Tibial nerve (tissue), 4 donors: ENCODE measurements at places on chromosomes 16 and 17.

DNA sequence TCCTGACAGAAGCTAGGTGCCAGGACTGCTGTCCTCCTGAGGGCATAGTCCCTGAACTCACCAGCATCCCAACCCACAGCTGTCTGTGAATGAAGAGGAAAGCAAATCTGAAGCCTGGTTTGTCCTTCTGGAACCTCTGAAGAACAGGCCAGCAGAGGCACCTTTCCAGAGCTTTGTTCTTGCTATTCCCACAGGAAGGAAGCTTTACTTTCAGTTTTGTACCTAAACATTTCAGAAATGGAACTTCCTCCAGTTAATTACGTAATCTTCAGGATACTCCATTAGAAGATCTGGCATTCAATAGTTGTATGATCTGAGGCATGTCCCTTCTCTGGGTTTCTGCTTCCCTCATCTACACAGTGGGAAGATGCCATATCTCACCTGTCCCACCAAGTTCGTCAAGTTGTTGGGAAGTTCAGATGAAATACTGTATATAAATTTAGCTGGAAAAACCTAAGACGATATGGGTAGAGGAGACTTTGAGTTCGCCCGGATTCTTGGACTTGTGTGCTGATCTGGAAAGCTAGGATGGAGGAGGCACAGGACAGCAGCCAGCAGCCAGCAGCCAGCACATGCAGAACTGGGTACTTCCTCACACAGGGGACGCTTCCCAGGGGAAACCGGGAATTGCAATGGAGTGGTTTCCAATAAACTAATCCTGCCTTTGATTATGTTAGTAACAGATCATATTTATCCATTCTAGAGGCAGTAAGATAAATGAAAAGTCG lies 22.4 kb downstream of the NXPH3 start:
- no peak for DNase-seq

DNA sequence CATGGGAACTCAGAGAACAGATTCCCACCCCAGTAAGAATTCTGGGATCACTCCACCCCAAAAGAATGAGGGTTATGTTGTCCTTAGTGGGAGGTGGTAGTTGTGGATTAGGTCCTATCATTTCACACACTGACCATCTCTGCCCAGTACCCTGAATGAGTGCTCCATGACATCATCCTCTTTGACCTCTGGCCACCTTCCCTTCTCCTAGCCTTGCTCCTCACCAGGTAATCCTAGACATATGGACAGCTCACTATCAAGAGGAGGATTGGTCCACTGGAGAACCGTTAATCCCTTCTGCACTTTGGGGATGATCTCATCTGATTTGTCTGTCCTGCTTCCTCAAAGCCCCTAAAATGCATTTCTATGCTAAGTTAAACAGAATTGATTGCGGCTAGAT lies 538.2 kb upstream of the HSBP1 start:
- DNase-seq, result no peak

DNA sequence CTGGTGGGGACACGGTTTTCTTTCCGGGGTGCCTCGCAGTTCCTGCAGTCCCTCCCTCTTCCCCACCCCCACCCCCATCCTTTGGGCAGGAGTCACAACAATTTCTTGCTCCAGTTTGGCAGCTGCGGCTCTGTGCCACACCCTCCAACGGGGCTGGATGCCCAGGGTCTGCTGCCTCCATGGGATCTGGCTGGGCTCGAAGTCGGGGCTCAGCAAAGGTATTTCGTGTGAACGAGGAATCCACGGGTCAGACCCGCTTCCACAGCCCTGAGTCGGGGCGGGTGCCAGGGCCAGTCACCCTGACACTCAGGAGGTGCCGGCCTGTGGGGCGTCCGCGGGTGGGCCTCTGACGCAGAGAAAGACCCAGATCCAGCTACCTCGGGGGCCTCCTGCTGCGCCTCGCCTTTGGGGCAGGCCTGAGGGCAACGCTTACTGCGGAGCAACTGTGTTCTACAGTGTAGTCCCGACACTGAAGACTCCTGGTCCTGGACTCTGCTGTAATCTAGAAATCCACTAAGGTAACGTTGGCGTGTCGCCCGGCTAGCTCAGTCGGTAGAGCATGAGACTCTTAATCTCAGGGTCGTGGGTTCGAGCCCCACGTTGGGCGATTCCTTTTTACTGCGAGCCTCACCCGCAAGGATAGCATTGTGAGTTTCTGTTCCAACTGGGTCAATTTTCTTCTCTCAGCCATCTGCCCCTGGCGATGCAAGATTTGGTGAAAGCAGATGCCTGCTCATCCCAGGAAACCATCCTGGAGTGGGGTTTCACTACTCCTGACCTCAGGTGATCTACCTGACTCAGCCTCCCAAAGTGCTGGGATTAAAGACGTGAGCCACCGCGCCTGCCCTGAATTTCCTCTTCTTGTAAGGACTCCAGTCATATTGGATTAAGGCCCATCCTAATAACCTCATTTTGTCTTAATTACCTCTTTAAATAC lies 12.6 kb upstream of the OR1F1 start:
- DNase-seq, result no peak

DNA sequence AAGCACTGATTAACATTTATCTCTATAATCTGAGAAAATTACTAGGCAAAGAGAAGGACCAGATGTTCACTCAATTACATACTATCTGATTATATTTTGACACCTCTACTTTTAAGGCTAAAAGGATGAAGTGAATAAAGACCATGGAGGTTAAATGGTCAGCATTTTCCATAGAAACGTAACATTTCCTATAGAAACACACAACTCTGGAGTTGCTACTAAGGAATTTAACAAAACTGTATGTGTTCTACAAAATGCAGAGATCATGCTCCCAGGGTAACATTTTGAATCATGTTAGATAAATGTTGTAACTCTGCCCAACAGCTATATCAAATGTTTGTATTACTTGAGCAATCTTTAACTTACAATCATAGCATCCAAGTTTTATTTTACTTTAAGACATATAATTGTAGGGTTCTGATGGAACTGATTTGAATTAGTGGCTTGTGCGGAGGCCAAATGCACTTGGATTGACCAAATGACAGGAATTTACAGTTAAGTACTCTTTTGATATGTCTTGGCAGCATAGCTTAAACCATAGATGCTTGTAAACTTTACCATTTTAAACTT lies 97.7 kb downstream of the RPGRIP1L start:
- DNase-seq, result no peak

- no peak for DNase-seq
Measured at GRCh38 chr17:13996748-13997147, 72.6 kb upstream of the COX10 start.

DNA sequence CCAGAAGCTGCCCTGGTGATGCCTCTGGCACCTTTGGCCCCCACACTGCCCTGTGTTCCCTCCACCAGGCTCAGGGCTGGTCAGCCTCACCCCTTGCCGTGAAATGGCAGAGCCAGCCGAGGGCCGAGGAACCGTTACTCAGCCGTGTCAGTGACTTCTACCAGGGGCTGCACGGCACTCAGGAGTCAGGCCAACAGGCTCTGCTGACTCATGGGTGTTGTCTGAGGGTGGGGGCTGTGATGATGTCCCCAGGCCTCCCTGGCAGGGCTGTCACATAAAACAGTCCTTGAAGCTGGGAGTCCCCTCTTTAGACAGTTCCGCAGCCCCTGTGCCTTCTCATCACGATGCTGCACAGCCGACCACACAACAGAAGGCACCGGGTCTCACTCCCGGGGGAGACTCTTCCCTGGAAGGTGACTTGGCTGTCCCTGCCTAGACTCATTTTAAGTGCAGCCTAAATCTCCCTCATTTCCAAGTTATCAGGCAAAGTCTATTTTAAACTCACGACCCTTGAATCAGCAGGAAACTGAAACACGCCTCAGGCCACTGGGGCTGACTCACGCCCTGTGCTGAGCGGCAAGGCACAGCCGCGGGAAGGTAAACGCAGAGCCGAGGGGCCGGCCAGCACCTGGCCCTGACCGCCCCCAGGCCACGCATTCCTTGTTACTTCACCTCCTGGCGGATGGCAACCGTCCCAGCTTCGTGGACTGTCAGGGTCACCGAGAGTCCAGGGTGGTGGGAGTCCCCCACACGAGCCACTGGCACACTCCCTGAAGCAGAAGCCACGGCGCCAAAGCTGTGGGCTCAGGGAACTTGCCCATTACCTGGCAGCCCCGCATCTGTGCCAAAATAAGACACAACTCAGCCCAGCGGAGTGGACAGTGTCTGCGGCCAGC lies 102.6 kb downstream of the ZNF778 start:
- DNase-seq, result no peak

DNA sequence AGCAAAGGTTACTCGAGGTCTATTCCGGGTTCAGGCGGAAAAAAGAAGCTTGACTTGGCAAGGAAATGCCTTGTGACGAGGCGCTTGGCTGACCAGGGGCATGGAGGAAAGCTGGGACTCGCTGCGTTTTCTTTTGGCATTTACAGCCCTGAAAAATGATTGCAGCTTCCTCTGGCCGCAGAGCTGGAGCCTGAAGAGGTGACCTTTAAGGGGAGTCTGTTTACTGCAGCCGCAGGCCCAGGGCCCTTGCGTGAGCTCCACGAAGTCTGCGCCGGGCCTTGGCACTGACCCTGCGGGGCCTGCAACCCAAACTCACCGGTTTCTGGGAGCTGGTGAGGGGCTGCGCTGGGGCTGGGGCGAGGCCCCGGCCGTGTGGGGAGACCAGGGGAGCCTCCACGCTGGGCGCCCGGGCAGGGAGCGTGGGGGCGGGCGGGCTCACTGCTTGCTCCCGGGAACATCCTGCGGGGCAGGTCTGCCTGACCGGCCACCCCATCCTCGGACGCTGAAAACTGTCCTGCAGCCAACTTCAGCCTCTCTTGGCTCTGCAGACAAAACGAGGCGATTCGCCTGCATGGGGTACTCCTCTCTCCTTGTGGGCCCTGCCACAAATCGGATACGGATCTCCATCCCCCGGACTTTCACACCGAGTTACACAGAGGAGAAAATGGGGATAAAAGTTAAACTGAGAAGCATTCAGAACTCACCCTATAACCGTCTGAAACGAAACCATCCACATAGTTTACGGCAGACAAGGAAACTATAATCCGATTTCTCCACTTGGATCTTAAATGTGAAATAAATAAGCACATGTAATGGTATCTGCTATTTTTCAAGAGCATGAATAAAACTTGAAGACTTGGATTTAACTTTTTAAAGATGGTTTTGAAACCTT lies 206.3 kb upstream of the FOXF1 start:
- DNase-seq, result no peak

- DNase-seq, result no peak
Measured at GRCh38 chr17:50189550-50190292, 11.7 kb downstream of the COL1A1 start.

DNA sequence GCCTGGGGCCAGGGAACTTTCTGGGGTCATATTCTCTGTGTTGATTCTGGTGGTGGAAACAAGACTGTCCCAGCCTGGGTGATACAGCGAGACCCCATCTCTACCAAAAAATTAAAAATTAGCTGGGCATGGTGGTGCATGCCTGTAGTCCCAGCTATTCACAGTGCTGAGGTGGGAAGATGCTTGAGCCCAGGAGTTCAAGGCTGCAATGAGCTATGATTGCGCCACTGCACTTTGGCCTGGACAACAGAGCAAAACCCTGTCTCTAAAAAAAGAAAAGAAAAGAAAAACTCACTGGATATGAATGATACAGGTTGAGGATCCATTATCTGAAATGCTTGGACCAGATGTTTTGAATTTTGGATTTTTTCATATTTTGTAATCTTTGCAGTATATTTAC lies 13.6 kb downstream of the SCGB1C2 start:
- no peak for DNase-seq

DNA sequence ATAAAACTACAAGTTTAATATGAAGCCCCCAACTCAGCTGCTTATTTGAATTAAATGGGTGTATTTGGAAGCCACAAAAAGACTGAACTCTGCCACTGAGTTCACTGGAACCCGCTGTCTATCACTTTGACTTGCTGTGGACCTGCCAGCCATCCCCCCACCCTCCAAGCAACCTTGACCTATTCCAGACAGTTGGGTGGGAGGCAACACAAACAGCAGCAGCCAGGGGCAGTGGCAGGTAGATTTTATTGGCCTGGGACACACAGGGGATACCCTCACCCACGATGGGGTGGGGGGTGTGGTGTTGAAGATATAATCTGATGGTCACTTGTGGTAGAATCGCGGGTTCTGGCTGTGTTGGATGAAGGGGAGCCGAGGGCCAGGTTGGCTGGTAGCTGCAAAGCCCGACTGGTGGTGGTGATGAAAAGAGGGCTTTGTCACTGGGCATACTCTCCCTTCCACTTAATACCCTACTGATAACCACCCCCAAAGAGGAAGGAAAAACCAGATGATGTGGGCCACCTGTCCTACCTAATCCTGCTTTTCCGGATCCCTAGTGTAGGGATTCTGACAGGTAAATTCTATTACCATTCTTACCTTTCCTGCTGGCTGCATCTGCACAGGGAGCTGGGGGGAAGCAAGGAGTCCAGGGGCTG lies 2.6 kb downstream of the GPS2 start:
- DNase-seq, result no peak

- no peak for DNase-seq
Measured at GRCh38 chr17:1294157-1294717, 14.8 kb downstream of the TRARG1 start.

GRCh38 chr16:46883353-46883689 lies 841 bp upstream of the GPT2 start:
- DNase-seq, result no peak

DNA sequence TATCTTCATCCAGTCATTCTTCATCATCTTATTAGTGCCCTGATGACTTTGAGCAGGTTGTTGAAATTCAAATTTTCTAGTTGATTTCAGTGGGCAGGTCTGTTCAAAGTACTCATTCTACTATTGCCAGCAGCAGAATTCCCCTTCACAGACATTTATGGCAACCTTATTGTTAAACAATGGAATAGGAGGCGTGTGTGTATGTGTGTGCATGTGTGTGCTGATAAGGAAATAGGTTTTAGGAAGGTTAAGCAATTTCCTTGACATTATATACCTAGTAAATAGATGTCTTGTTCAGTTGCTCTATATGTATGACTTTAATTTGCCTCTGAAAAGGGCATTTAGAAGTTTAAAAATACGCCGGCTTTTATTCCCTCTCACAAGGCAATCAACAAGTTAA lies 601.4 kb upstream of the CA10 start:
- DNase-seq, result no peak

GRCh38 chr17:14334276-14334840 lies 33.5 kb downstream of the HS3ST3B1 start:
- DNase-seq, result no peak

GRCh38 chr16:8878523-8878911 lies 3.6 kb upstream of the LITAFD start:
- no peak for DNase-seq

GRCh38 chr17:44575403-44575802 lies 18.1 kb downstream of the FZD2 start:
- DNase-seq, result no peak

- DNase-seq, result no peak
Measured at GRCh38 chr16:69564845-69565670, 708 bp upstream of the NFAT5 start.

- DNase-seq, result no peak
Measured at GRCh38 chr17:43768943-43769342, 9.8 kb downstream of the DUSP3 start.
